CD4-positive, alpha-beta T cell treated with Interleukin-6 at 100 ng/mL for 8 hours (primary cell): ENCODE measurements at places on chromosomes 4 and X.

DNA sequence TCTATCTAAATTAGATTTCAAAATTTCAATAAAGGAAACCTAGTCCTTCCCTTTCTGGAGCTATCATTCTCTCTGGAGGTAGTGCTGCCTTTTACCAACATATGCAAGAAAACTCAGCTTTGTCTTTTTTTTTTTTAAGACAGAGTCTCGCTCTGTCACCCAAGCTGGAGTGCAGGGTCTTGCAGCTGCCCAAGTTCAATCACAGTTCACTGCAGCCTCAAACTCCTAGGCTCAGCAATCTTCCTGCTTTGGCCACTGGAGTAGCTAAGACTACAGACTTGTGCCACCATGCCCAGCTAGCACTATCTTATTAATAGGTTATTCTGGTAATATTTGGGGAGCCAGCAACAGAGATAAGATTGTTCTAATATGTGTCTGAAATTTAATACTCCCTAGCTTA, 12.3 kb downstream of the AASDH start:
- no peak for DNase-seq

GRCh38 chrX:123731987-123732669, 724 bp downstream of the THOC2 start:
- no peak for DNase-seq

DNA sequence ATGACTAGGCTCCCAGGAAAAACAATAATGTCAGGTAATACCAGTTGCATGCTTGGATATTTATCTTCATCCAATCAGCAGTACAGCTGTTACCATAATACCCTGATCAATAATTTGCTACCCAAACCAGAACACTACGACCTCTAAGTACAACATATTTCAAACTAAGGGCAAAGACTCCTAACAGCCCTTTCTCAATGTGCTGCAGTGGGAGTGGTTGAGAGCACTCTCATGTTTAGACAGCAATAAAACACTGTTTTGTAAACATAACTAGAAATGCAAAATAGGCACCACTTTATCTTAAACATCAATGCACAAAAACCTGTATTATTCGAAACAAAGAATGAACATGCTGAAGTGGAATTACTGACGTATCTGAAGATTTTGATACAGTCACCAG, 28.9 kb downstream of the PPARGC1A start:
- DNase-seq = no peak

GRCh38 chr4:26020083-26020668, 106.2 kb downstream of the SMIM20 start:
- DNase-seq = no peak

- peak; percentile 4 for DNase-seq
Observed at GRCh38 chr4:128287141-128287870, at the start of gene PGRMC2. Gene PGRMC2, minus strand, starts transcription at chr4:128287813. Its CDS starts 23 bp downstream, at chr4:128287790.

- DNase-seq = no peak
Observed at GRCh38 chr4:128168701-128169100, 107.6 kb downstream of the LARP1B start.

- DNase-seq = no peak
Observed at GRCh38 chr4:104451573-104451972, 43.1 kb downstream of the CXXC4 start.

DNA sequence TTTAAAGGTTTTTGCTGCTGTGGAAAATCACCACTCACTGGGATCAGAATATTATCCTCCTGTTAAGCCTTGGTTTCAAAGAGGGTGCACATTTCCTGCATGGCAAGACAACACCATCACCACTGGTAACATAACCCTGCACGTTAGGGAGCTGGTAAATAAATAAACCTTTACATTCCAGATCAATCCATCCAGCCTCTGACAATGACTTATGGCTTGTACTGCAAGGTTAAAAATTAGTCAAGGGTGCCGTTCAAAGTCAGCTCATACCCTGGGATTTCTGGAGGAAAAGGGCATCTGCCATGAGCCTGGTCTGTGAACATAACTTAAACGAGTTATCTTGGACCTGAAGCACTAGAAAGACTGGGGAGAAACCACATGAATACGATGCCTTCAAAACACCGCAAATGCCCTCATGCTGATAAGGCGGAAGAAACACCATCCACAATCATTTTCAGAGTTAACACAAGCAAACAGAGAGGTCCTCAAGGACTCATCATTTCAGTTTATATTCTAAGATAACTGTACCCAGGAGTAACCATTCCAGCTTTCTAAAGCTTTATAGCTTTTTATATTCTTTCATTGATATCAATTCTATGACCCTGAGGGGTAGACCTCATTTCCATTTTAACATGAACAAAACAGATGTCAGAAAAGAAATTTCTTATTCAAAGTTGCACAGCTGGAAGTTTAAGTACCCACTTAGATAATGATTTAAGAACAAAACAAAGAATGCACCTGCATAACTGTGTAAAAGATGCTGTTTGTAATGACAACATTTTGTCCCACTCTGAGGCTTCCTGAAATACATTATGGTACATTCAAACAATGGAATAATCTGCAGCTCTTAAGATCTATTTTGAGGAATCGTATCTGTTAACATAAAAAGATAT, 103.1 kb downstream of the NPNT start:
- DNase-seq = no peak
